Hematopoietic multipotent progenitor cell treated with erythropoietin and hydrocortisone succinate and interleukin-3 and kit ligand, for 4 days (in vitro differentiated cells): ENCODE measurements at places on chromosomes 1 and 21.
A peak's percentile ranks its signal among the peaks of the same experiment; 100 is the strongest.

DNA sequence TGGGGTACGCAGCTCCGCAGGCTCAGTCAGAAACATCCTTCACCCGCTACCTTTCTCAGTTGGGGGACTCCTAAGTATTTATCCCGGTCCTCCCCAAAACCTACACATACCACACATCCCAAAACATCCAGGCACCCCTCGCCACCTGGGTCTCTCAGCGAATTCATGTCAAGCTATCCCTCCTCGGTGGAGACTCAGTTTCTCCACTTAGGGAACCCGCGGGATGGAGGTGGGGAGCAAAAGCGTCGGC is 1.3 kb upstream of the ZBTB7B start:
- DNase-seq = no peak

DNA sequence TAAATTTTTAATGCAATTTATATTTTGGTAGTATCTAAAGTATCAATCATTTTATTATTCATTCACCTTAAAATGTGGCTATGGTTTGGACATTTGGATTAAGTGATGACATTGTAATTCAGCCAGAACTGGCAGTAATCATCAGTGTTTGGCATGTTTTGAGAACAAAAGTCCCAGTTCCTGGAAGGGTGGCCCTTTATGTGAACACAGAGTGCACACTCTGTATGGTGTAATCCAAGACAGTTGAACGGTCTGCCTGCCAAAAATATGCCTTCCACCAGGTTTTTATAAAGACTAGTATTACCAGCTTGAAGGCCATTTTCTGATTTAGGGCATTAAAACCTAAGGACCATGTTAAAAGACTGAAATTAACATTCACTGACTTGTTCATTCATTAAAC is 448.7 kb downstream of the LTN1 start:
- DNase-seq = no peak

- DNase-seq = no peak
Measured at GRCh38 chr1:168725831-168726230, 3.2 kb downstream of the DPT start.

GRCh38 chr1:82614090-82614489 is 813.4 kb downstream of the ADGRL2 start:
- DNase-seq = no peak

DNA sequence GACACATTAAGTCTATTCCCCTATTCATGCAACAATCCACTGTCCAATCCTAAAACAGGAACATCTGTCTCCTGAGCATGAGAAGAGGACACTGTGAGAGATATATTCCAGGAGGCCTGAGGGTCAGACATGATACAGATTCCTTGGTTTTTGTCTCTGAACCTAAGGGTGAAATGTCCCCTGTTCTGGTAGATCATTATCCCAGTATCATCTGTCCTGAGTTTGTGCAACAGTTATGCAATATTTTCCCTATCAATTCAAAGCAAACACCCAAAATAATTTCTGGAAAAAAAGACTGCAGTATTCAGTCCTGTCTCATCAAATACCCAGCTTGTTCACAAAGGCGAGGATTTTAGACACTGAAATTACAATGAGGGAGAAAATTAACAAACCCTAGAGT is 61.4 kb downstream of the PRKAB2 start:
- no peak for DNase-seq

GRCh38 chr1:232501854-232502253 is 128.1 kb downstream of the SIPA1L2 start:
- DNase-seq = no peak

GRCh38 chr1:41800311-41800829 is 118.4 kb downstream of the HIVEP3 start:
- DNase-seq = no peak

DNA sequence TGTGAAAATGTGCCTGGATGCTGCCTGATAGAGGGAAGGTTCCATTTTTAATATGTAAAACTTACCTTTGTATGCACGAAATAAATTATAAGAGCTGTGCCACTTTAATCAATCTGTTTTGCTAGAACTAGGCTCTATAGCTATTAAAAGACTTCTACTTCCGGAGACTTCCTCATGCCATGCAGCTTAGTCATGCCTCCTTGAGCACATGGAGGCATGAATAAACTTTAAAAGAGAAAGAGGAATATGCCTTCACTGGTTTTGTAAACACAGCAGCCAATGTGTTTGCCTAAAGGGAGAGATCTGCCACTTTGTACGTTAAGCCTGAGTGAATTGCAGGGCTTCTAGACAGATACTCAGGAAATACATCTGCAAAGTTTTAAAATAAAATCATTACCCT is 604.6 kb downstream of the LRRIQ3 start:
- peak; percentile 41 for DNase-seq

GRCh38 chr1:4075436-4076225 is 175.6 kb upstream of the C1orf174 start:
- no peak for DNase-seq

GRCh38 chr1:214241060-214241459 is 39.9 kb upstream of the SMYD2 start:
- no peak for DNase-seq

GRCh38 chr1:43253876-43254275 is 15.9 kb upstream of the TMEM125 start:
- no peak for DNase-seq

GRCh38 chr1:21534674-21535378 is 25.6 kb downstream of the ALPL start:
- DNase-seq = peak; percentile 90

- peak; percentile 37 for DNase-seq
Measured at GRCh38 chr21:41207401-41208375, 39.7 kb downstream of the BACE2 start.

GRCh38 chr1:51708911-51709760 is 92.2 kb downstream of the OSBPL9 start:
- no peak for DNase-seq

DNA sequence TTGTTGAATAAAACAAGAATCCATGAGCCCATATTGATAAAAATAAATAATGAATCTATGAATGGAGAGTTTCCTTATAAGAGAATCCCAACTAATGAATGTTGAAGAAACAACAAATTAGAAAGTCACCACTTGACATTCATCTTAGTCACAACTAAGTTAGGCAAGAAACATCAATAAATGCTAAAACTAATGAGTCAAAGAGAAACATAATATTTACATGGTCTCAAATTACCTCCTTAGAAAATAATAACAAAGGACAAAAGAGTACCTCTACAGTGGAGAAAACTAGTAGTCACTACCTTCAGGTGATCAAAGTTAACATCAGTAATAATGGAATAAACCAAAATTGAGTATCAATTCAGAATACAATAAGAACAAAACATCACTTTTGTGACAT is 93.5 kb downstream of the AKT3 start:
- no peak for DNase-seq

DNA sequence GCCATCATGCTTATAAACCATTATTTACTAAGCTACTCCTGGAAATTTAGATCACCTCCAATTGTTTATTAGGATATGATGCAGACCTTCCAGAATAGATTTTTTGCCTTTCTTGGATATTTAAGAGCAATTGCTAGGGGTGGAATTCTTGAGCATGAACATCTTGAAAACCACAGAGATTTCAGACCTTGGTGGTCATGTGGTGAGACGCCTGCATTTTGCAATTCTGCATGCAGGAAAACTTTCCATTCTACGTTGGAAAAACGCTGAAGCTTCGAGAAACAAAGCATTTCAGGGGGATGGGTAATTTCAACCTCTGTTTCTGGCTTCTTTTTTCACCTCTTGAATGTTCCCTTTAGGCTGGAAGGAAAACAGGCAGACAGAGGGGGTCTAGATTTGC is 596.3 kb downstream of the KIF26B start:
- no peak for DNase-seq
